Common myeloid progenitor, CD34-positive (primary cell): ENCODE measurements at places on chromosomes 16 and 17.

- no peak overlapping the region for H3K27ac ChIP-seq
- peaks cover 13% of the 10 kb centered on the region for H3K4me1 ChIP-seq
- H3K36me3 ChIP-seq, result no peaks in the 10 kb centered on the region
- no peak overlapping the region for H3K4me3 ChIP-seq
- DNase-seq, result no peak
Observed at GRCh38 chr17:73141411-73141810, 23.4 kb upstream of the SSTR2 start.

DNA sequence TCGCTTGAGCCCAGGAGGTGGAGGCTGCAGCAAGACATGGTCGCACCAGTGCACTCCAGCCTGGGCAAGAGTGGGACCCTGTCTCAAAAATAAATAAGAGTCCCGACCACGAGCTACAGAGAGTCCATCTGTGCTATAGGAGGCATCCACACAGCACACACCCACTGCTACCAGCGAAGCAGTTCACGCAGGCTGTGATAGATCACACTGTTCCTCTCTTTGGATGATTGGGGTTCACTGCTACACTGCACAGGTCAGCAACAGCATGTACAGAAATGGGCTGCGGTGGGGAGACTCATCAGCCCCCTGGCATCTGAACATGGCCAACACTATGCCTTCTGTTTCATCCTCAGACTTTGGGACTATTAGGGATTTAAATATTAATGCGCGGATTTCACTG is 33.8 kb downstream of the PMM2 start:
- no peaks in the 10 kb centered on the region for H3K27me3 ChIP-seq
- H3K27ac ChIP-seq, result no peak overlapping the region
- DNase-seq, result no peak
- H3K4me3 ChIP-seq, result no peak overlapping the region

GRCh38 chr17:80219763-80220053 is 425 bp downstream of the SGSH start:
- no peak overlapping the region for H3K27ac ChIP-seq
- H3K4me1 ChIP-seq, result peaks cover 27% of the 10 kb centered on the region
- no peaks in the 10 kb centered on the region for H3K36me3 ChIP-seq

DNA sequence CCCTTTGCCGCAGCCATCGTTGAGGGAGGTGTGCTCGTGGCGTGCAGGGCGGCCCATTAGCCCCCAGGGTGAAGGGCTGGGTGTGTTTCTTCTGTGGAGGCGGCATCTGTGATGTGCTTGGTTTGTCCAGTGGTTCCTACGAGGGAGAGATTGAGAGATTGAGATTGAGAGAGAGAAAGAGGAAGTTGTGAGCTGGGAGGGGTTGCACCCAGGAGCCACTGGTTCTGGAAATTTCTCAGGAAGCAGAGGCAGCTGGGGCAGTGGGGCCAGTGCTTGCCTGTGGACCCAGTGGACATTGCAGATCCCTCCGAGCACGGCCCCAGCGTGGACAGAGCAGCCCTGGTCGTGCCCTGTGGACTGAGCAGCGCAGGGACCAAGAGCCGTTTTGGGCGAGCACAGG is 72.0 kb upstream of the ZNF750 start:
- peaks cover 18% of the 10 kb centered on the region for H3K36me3 ChIP-seq
- H3K4me1 ChIP-seq, result peaks cover 11% of the 10 kb centered on the region
- no peaks in the 10 kb centered on the region for H3K27me3 ChIP-seq
- no peak overlapping the region for H3K4me3 ChIP-seq
- no peak overlapping the region for H3K27ac ChIP-seq

DNA sequence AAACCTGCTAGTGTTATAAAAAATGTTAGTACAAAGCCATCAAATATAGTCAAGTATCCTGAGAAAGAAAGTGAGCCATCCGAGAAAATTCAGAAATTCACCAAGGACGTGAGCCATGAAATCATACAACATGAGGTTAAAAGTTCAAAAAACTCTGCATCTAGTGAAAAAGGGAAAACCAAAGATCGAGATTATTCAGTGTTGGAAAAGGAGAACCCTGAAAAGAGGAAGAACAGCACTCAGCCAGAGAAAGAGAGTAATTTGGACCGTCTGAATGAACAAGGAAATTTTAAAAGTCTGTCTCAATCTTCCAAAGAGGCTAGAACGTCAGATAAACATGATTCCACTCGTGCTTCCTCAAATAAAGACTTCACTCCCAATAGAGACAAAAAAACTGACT is 31.7 kb downstream of the RBBP6 start:
- no peaks in the 10 kb centered on the region for H3K27me3 ChIP-seq
- H3K4me3 ChIP-seq, result no peak overlapping the region
- H3K4me1 ChIP-seq, result no peaks in the 10 kb centered on the region
- H3K27ac ChIP-seq, result no peak overlapping the region

GRCh38 chr16:53528797-53529196 is 25.8 kb upstream of the AKTIP start:
- H3K36me3 ChIP-seq, result no peaks in the 10 kb centered on the region
- no peak for DNase-seq
- H3K27me3 ChIP-seq, result peaks cover 3% of the 10 kb centered on the region
- no peak overlapping the region for H3K4me3 ChIP-seq
- H3K27ac ChIP-seq, result no peak overlapping the region
- H3K4me1 ChIP-seq, result no peaks in the 10 kb centered on the region

- H3K4me1 ChIP-seq, result no peaks in the 10 kb centered on the region
- H3K4me3 ChIP-seq, result no peak overlapping the region
- DNase-seq, result no peak
- H3K27me3 ChIP-seq, result no peaks in the 10 kb centered on the region
- no peak overlapping the region for H3K27ac ChIP-seq
- H3K36me3 ChIP-seq, result no peaks in the 10 kb centered on the region
Observed at GRCh38 chr16:31413381-31413780, 14.8 kb downstream of the COX6A2 start.

DNA sequence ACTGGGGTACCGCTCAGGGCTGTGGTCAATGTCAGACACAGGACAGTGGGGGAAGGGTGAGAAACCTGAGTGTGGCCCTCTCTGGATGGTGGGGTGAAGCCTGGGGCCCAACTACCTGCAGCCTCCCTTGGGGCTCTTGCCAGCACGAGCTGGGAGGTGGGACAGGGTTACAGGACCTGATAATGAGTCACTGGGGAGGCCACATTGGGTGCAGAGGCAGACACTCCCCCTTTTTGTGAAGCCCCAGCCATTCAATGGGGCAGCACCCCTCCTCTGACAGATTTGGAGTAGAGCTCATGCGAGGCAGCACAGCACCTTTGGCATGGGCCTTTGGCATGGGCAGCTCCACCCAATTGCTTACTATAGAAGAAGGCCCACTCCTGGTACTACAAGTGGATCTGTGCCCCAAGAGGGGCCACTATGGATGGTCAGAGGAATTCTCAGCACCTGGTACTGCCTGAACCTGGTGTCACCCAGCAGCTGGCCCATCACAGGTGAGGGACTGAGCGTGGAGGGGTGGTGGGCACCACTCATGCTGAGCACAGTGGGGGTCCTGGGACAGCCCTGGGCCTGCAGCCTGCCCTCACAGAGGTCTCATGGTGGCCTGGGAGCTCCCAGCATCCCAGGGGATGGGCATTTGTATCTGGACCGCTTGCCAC is 45.2 kb upstream of the SMPD3 start:
- no peak for DNase-seq
- no peaks in the 10 kb centered on the region for H3K27me3 ChIP-seq
- H3K36me3 ChIP-seq, result no peaks in the 10 kb centered on the region
- no peak overlapping the region for H3K27ac ChIP-seq
- H3K4me1 ChIP-seq, result peaks cover 2% of the 10 kb centered on the region
- H3K4me3 ChIP-seq, result no peak overlapping the region

DNA sequence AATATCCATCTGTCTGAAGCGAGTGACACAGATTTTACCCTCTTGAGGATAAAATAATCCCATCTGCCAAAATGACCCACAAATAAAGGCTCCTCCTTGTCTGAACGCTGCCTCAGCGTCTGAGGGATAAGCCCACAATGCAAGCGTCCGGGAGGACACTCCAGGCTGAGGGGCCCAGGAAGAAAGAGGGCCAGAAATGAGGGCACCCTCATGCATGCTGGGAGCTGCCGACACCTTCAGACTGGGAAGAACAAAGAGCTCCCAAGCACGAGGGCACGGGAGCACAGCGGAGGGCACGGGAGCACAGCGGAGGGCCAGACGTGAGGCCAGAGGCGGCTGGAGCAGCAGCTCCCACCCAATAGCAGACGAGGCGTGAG is 126.9 kb downstream of the ZNF778 start:
- DNase-seq, result no peak
- H3K27ac ChIP-seq, result no peak overlapping the region
- H3K36me3 ChIP-seq, result no peaks in the 10 kb centered on the region
- H3K4me1 ChIP-seq, result peaks cover 3% of the 10 kb centered on the region

DNA sequence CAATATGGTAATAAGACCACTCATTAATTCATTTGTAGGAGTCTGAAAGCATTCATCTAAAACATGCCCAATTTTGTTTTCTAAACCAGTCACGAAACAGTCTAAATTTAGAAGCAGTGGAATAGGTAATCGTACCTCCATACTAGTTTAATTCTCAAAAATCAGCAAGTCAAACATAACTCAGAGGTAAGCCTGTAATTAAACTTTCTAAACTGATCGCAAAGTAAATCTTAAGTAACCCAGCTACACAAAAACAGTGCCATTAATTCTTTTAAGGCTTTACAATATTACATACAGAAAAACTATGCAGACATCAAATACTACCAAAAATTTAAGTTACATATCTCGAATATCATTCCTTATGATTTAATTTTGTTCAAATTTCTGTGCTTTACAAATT is 31.4 kb downstream of the YWHAE start:
- H3K4me1 ChIP-seq, result no peaks in the 10 kb centered on the region
- no peaks in the 10 kb centered on the region for H3K27me3 ChIP-seq
- peaks cover 3% of the 10 kb centered on the region for H3K36me3 ChIP-seq
- peak overlapping the region; percentile 25 for H3K27ac ChIP-seq
- no peak for DNase-seq

DNA sequence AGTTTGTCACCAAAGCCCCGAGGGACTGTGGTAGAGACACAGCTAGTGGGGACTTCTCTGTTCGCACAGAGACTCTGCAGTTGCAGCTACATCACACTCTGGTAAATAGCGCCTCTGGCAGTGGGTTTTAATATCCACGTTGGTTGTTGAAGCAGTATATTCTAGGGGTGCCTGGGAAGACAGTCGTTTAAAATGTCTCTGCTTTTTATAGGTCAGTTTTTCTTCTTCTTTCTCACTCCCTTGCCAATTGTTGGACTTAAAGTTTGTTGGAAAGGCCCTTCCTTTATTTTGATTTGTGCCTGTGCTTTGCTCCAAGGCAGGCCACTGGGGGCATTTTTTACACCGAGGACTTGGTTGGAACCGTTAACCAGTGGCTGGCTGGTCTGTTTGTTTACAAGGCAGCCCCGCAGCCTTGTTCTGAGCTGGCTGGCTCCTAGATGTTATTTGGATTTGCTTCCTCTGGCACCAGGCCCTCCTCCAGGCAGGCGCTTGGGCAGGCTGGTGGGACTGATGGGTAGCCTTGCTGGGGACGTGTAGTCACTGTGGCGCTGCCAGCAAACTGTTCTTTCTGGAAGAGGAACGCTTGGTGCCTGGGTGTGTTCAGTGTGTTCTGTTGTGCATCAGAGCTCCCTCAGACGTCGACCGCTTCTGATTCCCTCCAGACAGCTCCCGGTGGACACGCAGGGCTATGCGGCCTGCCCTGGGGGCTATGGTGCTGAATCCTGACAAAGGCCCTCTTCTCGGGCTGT is 218.2 kb upstream of the CHMP6 start:
- no peak overlapping the region for H3K27ac ChIP-seq
- H3K4me3 ChIP-seq, result no peak overlapping the region
- no peaks in the 10 kb centered on the region for H3K27me3 ChIP-seq
- H3K4me1 ChIP-seq, result peaks cover 10% of the 10 kb centered on the region
